ENCODE measurements at places on chromosomes 4 and X.

GRCh38 chr4:119118397-119118796 is 17.2 kb upstream of the MYOZ2 start:
- no peak for DNase-seq

DNA sequence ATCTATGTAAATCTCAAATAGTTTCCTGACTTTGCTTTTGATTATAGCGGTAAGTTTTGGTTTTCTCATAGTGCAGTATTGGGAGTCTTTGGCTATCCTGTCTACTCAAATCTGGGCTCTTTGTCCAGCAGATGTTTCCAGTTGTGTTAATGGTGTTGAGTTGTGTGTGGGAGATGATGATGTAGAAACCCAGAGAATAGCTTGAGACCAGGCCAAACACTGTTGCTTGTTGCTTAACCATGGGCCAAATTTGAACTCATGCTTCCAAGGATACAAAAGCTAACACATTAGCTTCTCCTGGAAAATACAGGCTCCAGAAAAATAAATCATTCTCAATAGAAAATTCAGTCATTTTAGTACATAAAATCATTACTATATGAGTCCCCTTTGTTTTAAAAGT is 82.6 kb upstream of the GYPA start:
- DNase-seq, result no peak

DNA sequence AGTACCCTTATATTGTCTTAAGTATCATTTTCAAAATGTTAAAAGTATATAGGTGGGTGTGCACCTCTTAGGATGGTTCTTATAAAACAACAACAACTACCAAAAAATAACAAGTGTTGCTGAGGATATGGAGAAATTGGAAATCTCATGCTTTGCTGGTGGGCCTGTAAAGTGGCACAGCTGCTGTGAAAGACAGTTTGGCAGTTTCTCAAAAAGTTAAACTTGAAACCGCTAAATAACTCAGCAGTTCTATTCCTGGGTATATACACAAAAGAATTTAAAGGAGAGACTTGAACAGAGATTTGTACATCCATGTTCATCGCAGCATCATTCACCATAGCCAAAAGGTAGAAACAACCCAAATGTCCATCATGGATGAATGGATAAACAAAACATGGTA is 65.5 kb downstream of the HAND2 start:
- DNase-seq, result no peak

DNA sequence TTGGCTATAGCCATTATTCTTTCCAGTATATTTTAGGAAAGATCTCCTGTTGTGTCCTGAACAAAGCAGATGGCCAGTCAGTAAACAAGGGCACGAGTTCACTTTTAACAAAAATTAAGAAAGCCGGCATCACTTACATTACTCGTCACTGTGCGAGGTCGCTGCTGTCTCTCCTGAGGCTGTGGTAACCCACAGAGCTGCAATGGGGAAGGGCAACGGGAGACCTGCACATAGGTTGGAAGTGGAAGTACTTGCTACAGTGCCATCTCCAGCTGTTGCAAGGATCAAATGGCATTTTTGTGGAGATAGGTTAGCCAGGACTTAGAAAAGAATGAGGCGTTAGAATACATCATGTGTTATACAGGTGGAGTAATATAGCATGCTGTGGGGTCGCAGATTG is 132.2 kb downstream of the KLHL8 start:
- DNase-seq, result no peak

DNA sequence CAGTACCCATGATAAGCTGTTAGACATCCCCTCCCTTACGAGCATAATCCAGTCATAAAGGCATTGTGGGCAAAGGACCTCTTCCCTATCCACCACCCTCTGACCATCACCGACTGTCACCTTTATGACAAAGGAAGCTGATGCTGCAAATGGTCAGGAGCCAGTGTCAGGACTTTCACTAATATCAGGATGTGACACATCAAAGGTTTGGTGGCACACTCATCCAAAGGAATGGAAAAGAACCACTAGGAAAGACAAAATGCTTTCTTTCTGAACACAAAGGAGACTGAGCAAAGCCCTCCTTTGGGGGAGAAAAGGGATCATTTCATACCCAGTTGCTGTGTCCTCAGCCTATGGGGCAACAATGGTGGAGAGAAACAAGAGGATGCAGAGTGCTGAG is 66.9 kb upstream of the PROM1 start:
- DNase-seq, result no peak

DNA sequence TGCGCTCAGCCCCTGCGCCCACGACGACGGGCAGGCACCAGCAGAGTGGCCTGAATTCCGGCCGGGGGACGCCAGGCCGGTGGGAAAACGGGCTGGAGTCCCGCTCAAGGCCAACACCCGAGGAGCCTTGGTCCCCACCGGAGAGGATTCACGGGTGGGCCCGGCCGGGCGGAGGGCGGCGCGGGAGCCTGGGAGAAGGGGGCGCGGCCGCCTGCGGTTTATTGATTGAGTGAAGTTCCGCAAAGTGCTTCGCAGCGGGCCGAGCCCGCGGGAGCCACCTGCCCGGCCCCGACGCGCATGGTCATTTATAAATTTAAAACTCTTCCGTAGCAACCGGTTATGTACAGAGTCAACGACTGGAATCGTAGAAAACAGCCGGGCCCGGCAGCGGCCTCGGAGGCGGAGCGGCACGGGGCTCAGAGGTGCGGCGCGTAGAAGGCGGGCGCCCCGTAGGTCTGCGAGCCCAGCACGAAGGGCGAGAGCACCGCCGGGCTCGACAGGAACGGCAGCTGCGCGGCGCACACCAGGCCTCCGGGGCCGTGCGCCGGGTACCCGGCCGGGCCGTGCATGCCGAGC is 3.6 kb downstream of the NKX1-1 start:
- DNase-seq, result no peak

DNA sequence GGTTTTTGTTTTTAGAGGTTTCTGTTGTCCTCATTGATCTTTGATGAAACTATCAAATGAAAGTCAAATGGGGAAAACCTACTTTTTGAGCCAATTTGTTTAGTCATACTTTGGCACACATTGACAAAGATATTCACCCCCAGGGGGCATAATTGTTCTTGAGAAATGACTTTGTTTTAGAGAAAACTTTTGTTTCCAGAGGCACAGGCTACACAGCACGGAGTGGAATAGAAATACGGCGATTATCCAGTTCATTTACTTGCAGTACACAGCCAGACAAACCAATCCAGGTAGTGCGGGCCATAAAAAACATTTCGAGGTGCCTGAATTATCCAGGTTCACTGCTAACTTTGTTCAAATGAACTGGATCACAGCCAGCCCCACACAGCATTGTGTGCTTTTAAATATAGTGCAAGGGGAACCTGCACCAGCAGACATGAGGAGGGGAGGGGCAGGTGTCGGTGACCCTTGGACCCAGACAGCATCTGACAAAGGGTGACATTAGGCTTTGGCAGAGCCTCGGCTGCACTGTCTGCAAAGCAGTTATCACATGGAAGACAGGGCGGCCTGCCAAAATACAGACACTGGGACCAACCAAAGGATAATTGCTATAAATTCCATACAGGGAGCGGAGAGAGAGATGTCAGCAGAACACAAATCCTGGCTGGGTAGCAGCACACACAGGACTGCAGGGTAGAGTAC is 179.6 kb upstream of the NOCT start:
- peak; percentile 55 for DNase-seq

DNA sequence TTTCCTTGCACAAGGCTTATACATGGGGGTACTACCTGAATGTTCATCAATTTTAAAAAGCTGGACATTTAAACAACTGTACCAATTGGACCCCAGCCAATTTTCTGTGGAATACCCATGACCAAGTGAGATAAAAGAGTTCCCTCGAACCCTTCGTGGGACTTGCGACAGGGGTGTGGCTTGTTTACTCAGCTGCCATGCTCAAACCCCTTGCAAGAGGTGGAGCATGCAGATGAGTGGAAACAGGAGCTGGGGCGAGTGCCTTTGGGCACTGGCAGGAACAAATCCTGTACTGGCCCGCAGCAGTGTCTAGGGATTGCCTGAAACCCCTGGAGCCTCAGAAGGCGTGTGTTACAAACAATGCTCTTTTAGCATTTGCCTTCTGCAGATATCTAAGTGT is 144.2 kb downstream of the PDHA2 start:
- no peak for DNase-seq

DNA sequence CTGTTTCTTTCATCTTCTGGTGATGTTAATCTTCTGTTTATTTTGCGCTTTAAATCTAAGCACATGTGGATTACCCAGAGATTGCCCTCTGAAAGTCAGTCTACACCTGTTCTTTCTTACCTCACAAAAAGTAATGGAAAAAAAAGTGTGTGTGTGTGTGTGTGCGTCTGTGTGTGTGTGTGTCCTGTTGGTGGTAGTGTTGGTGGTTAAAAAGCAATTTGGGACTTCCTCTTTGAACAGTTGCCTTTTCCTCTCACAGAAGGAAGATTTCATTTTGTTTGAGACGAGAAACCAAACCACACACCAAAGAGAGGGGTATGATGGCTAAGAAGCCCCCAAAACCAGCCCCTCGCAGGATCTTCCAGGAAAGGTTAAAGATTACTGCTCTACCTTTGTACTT is at the start of gene STAP1:
Gene STAP1, plus strand, starts transcription at position 235 of the 400 bp plus-strand sequence. Its CDS starts 83 bp downstream, at position 318.
- DNase-seq, result no peak
